ENCODE measurements at places on chromosomes 6 and 20.

DNA sequence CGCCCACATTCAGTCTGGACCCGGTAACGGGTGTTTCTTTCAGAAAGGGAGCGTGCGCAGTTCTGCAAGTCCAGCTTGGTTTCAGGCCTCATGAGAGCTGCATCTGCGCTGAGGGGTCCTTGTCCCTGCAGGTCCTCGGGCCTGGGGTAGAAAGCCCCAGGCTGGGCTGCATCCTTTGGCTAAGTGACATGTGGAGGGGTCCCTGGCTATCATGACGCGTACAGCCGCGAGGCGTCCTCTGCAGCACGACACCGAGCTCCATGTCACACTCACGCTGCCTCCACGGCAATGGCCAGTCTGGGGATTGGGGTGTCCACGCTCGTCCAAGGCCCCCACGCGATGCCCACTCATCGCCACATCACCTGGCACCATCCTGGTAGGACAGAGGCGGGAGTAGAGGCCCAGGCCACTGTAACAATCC is 1.7 kb upstream of the KIF25 start:
- DNase-seq, result no peak

DNA sequence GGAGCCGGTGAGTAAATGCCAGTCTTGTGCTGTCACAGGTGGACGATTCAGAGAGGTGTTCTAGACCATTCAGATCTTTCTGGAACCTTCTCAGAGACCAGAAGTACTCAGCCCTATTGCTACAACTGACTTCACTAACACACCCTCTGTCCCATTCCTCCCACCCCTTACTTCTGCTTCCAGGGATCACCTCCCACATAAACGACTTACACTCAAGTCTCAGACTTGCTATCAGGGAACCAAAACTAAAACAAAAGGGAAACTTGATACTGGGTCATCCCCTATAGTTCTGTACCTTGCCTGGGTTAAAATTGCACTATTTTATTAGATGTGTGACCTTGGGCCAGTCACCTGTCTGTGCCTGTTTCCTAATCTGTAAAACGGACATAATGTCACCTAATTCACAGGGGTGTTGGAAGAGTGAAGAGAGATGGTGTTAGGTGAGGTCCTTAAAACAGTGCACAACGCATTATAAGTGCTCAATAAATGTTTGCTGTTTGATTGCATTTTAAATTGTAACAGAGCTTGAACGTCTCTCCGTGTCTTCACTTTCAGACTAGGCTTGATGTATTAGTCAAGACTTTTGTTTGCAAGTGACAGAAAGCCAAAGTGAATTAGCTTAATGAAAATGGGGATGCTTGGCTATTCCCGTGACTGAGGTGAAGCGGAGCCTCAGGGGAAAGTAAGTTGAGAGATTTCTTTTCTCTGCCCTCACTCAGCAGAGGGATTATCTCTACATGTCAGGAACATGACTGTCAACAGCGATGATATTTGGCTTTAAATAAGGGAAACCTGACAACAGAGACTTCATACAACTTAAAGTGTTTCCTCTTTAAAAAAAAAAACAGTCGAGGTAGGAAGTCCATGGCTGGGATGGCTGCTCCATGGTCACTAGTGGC is 3.0 kb upstream of the SRXN1 start:
- DNase-seq, result no peak

DNA sequence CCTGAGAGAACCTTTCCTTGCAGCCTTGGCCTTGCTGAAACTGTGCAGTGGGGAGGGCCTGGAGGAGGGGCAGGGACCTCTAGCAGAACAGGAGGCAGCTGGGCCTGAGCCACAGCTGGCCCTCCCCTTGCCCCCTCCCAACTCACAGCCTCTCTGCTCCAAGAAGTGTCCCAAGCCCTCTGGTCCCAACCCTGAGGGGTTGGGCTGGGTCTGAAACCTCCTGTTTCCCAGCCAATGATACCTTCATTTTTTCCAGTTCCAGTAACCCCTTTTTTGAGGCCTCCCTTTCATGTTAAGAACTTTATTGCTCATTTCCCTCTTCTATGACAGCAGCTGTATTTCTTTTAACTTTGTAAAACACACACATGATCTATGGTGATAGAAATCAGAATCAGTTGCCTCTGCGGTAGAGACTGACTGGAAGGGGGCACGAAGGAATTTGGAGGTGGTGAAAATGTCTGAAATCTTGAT is 17.9 kb upstream of the ARMC12 start:
- DNase-seq, result no peak

DNA sequence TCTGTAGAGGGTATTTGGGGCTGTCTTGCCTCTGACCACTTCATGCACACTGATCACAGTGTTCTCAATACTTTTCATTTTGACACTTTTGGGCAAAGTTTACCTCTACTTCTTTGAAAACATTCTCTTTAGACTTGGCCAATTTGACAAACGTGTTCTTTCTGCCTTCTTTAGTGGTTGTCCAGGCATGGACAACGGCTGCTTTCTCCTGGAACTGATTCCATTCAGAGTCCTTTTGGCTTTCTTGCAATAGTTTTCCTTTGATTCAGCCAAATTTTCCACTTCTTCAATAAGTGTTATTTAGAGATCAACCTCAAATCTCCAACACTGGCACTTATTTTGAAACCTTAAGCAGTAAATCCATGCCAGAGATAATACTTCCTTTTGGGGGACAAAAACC is 6.7 kb upstream of the CST9 start:
- no peak for DNase-seq

DNA sequence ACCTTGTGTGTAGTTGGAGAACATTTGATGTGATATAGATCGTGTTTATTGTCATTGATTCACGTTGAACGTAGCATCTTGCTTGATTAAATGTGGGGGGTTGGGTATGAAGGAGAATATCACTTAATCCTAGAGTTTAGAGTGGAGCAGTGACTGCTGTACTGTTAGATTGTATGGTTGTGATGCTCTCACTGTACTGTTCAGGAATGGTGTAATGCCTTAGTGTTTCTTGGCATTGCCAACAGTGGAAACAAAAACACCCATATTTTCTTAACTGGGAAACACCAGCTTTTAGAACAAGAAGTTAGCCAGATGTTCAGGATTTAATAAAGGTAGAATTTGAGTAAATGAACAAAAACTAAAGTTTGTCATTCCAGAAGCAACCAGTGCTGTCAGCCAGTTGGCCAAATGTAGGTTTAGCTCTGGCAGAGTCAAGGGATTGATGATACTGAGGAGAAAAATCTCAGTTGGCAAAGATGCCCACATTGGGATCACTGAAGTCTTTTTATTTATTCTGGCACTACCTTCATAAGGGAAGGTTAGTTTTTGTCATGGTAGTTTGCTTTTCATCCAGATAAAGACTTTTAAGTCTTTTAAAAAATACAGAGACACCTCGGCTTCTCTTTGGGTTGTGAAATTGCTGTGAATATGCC is 129.9 kb downstream of the JARID2 start:
- DNase-seq, result no peak

- DNase-seq, result no peak
Observed at GRCh38 chr6:74568861-74569260, 637.0 kb downstream of the COL12A1 start.

DNA sequence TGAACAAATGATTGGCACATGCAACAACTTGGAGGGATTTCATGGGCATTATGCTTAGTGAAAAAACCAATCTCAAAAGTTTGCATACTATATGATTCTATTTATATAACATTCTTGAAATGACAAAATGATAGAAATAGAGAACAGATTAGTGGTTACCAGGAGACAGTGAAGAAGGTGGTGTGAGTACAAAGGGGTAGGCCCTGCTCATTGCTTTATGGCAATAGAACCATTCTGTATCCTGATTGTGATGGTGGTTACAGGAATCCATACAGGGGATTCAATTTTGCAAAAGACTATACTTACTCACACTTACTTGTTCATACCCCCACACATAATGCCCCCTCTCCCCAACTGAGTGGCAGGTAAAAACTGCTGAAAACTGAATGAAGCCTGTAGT is 30.2 kb upstream of the LAMA4 start:
- no peak for DNase-seq
